NCI-H1417 treated with DMSO at 0.1 percent for 48 hours (cell line): ENCODE measurements at places on chromosomes 3 and 15.

- no peak for DNase-seq
These were observed 495.3 kb upstream of the AGTR1 start for GRCh38 chr3:148202386-148202785.

DNA sequence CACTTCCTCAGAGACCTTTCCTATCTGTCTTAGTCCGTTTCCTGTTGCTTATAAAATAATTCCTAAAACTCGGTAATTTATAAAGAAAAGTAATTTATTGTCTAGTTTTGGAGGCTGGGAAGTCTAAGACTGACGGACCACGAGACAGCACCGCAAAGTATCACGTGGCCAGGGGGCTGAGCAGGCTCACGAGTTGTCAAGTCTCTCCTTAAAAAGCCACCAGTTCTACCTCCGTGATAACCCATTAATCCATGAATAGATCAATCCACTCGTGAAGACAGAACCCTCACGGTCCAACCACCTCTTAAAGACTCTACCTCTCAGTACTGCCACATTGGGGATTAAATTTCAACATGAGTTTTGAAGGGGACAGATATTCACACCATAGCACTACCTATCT lies 821 bp downstream of the LINS1 start:
- DNase-seq: no peak

GRCh38 chr3:61181874-61182273 lies 69.4 kb downstream of the FHIT start:
- no peak for DNase-seq

- DNase-seq: no peak
These were observed 966.8 kb downstream of the NSUN3 start for GRCh38 chr3:95029644-95030043.

DNA sequence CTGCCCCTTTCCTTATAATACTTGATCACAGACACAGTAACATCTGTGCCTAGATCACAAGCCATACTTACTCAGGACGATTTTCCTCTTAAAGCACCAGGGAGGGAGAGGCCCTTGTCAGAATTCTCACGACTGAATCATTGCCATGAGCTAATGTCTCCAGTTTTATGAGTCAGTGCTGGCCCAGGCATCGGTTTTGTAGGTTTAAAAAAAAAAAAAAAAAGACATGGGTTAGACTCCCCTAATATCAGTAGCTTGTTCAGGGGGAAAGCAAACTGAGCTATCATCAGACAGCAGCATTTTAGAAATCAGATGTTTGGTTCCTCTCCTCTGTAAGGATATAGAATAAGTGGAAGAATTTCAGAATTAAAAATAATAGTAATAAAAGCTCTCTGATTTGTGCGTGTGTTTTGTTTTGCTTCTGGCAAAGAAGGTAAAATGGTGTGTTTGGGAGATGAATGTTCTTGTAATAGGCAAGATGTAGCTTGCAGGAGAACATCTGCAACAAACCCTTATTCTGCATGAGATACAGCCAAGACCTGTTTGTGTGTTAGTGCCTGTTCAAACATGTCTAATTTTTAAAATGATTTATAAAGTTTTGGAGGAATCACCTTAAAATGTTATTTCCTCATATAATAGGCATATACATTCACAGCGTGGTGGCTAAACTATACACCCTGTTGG lies 193.6 kb downstream of the TP63 start:
- no peak for DNase-seq

DNA sequence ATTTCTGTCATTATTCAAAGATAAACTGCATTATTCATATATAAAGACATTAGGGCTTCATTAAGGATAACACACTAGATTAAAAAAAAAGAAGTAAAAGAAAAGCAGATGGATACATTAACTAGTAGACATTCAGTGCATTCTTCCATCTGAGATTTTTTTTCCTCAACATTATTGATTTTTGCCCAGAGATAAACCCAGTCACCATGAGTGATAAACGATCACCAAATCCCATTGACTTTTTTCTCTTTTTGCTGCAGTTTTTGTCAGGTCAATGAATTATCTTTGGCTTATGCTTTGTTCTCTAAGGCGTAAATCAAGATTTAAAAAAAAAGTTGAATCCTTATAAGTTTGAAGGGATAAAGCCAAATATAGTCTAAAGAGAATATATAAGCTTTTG lies 925.0 kb downstream of the GBE1 start:
- no peak for DNase-seq

DNA sequence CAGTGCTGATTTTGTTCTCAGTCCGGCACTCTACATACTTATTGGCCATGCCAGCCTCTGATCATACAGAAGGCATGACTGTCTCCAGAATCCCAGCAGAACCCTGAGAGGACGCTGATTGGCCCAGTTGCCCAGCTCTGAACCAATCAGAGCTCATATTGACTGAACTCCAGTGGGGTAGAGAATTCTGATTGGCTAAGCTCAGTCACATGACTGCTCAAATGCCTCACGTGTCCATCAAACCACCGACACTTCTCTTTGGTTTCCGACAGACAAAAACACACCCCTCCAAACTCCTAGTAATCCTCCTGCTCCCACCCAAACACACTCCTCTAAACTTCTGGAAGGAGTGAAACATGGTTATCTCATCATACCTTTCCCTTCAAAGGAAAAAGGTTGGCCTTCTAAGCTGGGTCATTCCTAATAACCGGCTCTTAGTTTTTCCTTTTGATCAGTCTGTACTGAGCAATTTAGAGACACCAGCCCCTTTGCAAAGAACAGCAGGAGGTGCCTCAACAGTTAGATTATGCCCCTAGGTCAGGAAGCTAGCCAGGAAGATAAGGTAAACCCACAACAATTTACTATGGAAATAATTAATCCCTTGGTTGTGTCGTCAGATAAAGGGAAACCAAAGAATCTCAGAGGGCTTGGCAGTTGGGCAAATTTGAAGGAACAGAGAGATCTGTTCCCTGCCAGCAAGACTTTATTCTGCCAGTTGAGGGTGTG lies 187.8 kb downstream of the TLE3 start:
- no peak for DNase-seq

- no peak for DNase-seq
These were observed 805 bp upstream of the PARP16 start for GRCh38 chr15:65287520-65287855.

GRCh38 chr15:42145546-42146455 lies 10.6 kb downstream of the PLA2G4F start:
- no peak for DNase-seq
